NCI-H2107 (cell line): ENCODE measurements at places on chromosomes 1 and 21.

GRCh38 chr1:227774821-227775661 lies 39.8 kb downstream of the SNAP47 start:
- no peak for DNase-seq

DNA sequence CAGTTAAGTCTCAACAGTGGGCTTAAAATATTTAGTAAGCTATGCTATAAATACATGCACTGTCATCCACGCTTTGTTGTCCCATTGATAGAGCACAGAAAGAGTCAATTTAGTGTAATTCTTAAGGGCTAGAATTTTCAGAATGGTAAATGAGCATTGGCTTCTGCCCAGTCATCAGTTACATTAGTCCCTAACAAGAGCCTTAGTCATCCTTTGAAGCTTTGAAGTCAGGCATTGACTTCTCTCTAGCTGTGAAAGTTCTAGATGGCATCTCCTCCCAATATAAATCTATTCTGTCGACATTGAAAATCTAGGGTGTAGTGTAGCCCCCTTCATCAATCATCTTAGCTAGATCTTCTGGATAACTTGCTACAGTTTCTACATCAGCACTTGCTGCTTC lies 12.0 kb upstream of the LPGAT1 start:
- DNase-seq = no peak

GRCh38 chr1:68438310-68438709 lies 11.4 kb downstream of the RPE65 start:
- DNase-seq = no peak

DNA sequence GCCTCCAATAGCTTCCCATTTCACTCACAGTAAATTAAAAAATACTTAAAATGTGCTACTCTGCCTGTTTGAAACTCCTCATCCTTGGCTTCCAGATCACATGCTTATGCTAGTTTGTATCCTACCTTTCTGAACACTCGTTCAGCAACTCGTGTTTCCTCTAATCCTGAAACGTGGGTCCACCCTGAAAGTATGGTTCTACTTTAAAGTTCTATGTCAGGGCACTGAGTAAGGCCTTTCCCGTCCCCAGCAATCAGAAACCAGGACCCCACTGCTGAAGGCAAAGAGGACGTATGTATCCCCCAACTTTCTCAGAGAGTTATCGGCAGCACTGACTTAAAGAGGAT lies 419 bp upstream of the TSEN15 start:
- DNase-seq = no peak

DNA sequence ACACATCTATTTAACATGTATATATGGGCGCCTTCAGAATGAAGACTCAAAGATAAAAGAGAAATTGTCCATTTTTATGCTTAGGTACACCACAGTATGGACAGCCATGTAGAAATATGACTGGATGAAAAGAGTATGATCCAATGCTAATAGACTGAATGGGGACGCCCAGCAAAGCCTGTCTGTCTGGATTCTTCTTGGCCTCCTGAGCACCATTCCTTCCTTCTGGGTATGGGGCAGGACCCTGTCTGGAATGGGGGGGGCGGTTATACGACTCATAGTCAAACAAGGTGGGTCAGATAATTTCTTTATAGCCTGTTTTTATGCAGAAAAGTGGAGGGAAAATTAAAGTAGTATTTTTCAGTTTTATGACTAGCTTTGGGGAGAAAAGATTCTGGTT lies 81.2 kb upstream of the ABCD3 start:
- no peak for DNase-seq

GRCh38 chr1:176049582-176049981 lies 157.5 kb downstream of the COP1 start:
- DNase-seq = no peak

DNA sequence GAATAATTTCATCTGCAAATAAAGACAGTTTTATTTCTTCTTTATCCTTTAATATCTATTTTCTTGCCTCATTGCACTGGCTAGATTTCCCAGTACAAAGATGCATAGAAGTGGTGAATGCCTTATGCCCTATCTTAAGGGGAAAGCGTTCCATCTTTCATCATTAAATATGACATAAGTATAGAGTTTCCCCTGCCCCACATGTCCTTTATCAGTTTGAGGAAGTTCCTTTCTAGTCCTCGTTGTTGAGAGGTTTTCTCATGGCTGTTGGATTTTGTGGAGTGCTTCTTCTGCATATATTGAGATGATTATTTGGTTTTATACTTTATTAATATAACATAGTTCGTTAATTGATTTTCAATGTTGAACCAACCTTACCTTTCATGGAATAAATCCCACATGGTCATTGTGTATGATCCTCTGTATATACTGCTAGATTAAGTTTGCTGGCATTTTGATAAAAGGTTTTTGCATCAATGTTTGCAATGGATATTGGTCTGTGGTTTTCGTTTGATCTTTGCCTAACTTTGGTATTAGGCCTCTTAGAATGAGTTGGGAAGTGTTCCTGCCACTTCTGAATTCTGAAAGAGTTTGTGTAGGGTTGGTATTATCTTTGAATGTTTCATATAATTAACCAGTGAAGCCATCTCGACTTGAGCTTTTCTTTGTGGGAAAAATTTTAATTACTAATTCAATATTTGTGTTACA lies 15.6 kb downstream of the PRKACB start:
- no peak for DNase-seq

- DNase-seq = no peak
These were observed 53.3 kb downstream of the GATAD2B start for GRCh38 chr1:153869486-153869885.

- no peak for DNase-seq
These were observed 122.8 kb downstream of the SDCCAG8 start for GRCh38 chr1:243378669-243379068.

DNA sequence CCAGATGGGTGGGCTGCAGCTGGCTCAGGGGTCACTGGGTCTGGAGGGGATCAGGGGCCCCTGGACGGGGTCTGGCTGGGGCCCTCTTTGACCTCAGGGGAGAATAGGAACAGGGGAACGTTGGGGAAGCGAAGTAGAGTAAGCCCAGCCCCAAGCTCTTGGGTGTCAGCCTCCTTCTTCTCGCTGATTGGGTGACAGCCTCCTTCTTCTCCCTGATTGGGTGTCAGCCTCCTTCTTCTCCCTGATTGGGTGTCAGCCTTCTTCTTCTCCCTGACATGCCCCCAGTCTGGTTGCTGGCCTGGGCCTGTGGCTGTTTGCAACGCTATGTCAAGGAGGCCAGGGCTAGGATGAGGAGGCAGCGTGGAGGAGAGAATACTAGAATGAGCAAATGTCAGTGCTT lies 76.7 kb upstream of the CASZ1 start:
- DNase-seq = no peak

GRCh38 chr1:160853754-160854153 lies 8.9 kb downstream of the CD244 start:
- DNase-seq = no peak

- no peak for DNase-seq
These were observed 27.6 kb downstream of the RUNX1 start for GRCh38 chr21:35021546-35021945.

DNA sequence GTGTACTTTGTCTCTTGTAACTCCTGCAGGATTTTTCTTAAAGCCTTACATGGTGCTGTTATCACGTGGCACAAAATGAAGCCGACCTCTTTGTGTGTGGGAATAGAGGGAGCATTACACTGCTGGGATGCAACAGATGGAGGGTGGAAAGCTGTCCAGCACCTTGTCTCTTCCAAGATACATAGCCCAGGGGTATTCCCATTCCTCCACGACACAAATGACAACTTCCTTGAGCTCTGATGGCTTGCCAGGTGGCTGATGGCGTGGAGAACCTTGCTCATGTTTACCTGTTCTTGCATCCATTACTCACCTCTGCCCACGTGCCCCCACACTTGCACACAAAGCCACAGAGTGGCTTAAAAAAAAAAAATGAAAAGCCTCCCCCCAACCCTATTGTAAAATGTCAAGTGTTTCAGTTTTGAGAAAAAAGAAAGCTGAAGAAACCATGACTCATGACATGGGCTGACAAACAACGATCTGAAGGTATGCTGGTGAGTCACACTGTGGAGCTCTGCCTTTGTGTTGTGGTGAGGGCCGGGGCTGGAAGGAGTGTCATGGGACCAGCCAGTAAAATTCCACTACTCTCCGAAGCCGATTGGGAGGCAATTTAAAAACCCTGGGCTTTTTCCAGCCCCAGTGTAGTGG lies 32.0 kb upstream of the ATP5PO start:
- DNase-seq = peak; percentile 64

GRCh38 chr1:52439976-52440375 lies 35.6 kb downstream of the PRPF38A start:
- DNase-seq = no peak

GRCh38 chr1:27154469-27154990 lies 395 bp downstream of the SLC9A1 start:
- no peak for DNase-seq

- no peak for DNase-seq
These were observed 3.8 kb upstream of the GUCA2A start for GRCh38 chr1:42168391-42168670.

DNA sequence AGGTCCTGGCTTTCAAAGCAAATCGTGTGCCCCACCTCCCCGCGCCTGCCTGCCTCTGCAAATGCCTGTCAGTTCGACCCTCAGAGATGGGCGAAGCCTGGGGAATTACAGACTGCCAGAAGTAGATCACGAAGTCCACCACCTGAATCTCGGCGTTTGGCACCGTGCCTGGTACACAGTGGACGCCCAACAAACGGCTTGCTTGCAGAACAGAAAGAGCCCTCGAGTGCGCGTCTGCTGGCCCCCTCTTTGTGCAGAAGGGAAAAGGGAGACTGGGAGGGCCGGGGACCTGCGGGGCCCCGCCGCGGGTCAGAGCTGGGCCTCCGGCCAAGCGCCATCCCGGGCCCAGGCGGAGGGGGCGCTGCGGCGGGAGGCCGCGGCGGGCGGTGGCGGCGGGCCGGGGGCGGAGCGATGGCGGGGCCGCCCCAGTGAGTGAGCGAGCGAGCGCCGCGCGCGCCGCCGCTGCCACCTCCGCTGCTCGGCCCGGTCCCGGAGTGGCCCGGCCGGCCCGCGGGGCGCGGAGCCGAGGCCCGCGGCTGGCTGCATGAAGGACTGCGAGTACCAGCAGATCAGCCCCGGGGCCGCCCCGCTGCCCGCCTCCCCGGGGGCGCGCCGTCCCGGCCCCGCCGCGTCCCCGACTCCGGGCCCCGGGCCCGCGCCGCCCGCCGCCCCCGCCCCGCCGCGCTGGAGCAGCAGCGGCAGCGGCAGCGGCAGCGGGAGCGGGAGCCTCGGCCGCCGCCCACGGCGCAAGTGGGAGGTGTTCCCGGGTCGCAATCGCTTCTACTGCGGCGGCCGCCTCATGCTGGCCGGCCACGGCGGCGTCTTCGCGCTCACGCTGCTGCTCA lies at the start of gene ZDHHC18:
TSS of gene ZDHHC18 (plus strand) at position 428 of the 845 bp plus-strand sequence. CDS start at position 545, 117 bp downstream.
- peak; percentile 34 for DNase-seq

DNA sequence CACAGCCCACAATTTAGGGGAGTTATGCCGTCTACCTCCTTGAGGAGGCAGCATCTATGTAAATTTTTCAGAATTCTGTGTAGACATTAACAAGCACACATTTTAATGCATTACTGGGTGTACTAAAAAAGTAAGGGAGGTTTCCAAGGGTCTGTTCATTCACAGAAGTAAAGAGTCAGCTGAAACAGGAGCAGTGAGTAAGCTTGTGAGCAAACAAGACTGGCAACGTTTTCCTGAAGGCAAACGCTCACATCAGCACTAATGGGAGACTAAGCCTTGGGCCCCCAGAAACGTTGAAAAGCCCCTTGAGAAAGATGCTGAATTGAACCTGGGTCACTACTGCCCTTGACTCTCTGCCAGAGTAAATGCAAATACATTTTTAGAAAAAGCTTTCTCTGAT lies 25.7 kb downstream of the RPRD2 start:
- DNase-seq = no peak

DNA sequence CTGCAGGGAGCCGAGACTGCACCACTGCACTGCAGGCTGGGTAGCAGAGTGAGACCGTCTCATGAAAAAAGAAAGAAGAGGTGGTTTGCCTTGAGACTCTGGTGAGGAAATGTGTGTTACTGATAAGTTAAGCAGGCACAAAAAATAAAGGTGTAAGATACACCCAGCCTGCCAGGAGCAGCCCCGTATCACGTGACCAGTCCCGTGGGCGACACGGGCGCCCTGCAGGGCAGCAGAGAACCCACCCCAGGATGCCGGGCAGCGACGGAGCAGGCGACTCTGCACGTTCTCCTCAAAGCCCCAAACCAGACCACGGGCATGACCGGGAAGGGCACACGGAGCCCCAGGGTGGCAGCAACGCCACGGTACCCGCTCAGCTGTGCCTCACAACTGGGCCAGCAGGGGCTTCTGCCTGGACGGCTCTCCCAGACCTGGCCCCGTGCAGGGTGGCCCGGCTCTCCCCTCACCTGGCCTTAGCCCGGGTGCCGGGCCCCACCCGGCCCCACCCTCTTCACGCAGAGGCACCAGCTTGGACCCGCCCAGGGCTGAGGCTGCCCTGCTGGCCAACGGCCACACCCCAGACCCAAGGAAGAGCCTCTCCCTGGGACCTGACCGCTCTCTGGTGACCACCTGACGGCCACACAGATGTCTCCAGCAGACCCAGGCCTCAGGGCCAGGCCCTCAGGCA lies 8.1 kb upstream of the TNFRSF4 start:
- no peak for DNase-seq

DNA sequence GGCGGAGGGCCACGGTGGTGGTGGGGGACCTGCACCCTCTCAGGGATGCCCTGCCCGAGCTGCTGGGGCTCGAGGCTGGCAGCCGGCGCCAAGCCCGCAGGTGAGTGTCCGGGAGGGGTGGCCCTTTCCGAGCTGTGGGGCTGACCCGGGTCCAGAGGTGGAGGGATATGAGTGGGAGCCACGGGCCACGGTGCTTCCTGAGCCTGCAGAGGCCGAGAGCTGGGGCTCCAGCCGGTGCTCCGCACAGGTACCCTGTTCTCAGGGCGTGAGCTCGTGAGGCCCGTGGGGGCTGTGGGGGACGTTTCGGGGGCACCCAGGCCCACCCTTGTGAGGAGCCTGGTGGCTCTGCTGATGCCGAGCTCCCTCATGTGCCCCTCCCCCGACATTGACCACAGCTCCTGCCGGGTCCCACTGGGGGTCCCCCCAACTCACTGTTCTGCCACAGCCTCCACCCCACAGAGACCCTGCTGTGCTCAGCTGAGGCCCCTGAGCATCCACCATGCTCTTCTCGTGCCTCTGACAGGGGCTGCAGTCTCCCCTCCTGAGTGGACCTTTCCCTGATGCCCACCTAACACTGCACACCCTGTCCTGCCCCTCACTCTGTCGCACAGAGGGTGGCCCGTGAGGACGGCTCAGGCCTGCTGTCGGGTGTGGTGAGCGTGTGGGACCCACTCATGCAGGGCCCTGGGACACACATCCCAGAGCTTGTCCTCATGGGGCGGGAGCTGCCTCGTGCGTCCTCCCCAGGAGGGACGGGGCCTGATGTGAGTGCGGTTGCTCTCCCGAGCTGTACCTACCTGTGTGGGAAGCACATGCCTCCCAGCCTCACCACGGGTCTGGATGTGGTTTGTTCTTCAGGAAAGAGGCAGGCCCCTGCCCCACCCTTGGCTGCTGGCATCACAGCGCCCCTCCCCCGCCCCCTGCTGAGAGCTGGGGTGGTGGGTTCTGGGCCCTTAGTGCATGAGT lies 27.5 kb downstream of the SLX9 start:
- no peak for DNase-seq
